Right forelimb (tissue), 1 donor: ENCODE measurements at places on chromosomes 5 and 9.

- no peak for DNase-seq
These were observed 880.9 kb upstream of the SEMA6A start for GRCh38 chr5:117455236-117456233.

- no peak for DNase-seq
These were observed 121.8 kb downstream of the CAAP1 start for GRCh38 chr9:26770821-26771220.

DNA sequence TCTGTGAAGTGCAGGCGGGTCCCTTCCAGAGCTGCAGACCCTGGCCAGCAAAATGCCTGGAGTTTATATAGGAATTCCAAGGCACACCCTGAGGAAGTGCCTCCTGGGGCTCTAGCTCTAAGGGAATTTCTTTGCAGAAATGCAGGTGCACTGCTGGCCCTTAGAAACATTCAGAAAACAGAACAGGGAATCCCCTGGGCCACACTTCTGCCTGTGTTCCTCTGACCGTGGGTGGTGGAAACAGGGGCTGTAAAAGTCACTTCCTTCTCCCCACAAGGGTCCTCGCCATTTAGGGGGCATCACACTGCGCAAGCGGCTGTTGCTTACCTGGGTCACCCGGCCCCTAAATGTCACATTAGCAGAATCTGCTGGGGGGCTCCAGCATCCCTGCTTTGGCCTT lies 140.8 kb upstream of the TBC1D2 start:
- no peak for DNase-seq

- DNase-seq = no peak
These were observed 70.4 kb upstream of the TLE1 start for GRCh38 chr9:81759680-81760215.

DNA sequence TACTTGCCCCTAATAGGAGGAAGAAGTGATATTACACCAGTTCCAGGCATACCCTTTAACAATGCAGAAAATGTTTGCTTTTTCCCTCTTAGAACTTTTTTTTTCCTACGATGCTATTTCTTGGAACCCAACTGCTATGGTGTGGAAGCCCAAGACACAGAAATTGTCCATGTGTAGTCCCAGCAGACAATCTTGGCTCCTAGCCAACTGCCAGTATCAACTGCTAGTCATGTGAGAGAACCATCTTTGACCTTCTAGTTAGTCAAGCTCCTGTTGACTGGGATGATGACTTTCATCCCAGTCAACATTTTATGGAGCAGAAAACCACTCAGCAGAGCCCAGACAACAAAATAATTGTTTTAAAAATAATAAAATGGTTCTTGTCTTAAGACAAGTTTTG lies 532.4 kb downstream of the TLR4 start:
- DNase-seq = no peak

GRCh38 chr5:107372723-107373450 lies 297.9 kb downstream of the EFNA5 start:
- no peak for DNase-seq

- DNase-seq = no peak
These were observed 126.4 kb downstream of the SLF1 start for GRCh38 chr5:94744906-94745305.

DNA sequence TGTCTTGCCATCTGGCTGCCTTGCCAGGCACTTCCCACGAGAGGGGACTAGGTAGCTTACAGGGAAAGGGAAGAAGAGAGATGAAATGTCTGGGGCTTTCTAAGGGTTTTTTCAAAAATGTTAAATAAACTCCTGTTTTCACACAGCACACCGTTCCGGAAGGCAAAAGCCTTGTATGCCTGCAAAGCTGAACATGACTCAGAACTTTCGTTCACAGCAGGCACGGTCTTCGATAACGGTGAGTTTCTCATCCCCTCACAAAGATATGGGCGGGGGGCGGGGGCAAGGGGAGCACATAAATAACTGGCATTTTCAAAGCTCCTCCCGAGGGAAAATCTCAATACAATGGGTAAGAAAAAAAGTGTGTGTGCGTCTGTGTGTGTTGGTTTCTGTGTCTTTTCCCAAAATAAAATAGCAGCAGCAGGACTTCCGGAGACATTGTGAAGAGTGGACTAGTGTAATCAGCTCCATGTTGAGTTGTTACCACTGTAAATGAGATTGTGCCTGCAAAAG lies 189.6 kb downstream of the NR3C1 start:
- no peak for DNase-seq

DNA sequence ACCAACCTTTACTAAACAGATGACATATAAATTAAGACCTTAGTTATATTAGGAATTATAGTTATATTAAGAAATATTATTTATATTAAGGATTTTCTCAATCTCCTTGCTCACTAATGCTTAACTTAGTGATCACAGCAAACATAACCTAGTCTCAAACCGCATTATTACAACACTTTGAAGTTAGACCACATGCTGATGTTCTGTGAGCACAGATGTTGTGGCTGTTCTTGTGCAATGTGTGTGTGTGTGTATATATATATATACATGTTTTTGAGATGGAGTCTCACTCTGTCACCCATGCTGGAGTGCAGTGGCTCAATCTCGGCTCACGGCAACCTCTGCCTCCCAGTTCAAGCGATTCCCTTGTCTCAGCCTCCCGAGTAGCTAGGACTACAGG lies 20.5 kb downstream of the ELP1 start:
- no peak for DNase-seq

- DNase-seq = no peak
These were observed 66.9 kb downstream of the DCP2 start for GRCh38 chr5:113043491-113043931.

DNA sequence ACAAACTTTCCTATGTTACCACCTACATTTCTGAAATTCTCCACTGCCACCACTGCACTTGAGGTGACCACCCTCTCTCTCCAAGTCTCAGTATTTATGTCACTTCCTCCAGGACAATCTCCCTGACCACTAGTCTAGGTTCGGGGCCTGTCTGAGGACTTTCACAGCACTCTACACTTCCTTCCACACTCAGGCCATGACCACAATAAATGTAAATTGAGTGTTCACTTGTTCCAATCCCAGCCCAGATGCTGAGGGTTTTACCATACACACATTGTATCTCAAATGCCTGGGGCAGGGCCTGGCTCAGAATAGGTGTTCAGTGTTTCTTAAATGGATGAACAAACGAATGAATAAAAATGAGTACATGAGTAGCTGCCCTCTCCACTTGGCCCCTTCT lies 26.9 kb upstream of the CCNG1 start:
- DNase-seq = no peak

DNA sequence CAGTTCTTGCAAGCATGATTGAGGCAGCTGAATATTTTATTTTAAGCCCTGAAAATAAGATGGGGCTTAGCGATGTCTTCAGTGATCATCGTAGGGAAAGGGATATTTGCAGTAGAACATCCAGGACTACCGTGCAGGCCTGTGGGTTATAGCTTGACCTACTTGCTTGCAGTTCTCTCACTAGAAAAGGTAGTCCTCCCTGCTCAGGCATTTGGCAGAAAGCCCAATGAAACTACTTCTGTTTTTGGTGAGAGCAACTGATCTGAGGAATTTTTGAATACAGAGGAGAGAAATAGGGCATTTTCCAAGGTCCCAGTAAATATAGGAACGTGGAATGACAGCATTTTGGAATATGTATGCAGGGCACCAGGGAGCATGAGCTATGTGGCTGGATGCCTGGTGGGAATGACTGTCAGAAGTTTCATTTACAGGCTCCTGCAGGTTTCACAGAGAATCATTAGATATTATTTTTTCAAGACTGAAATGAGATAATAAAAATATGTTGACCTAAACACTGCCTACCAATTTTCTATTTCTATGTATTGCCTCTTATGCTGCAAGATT lies 417.9 kb upstream of the ACTBL2 start:
- no peak for DNase-seq

GRCh38 chr9:69019808-69020207 lies 5.9 kb upstream of the PRKACG start:
- no peak for DNase-seq

DNA sequence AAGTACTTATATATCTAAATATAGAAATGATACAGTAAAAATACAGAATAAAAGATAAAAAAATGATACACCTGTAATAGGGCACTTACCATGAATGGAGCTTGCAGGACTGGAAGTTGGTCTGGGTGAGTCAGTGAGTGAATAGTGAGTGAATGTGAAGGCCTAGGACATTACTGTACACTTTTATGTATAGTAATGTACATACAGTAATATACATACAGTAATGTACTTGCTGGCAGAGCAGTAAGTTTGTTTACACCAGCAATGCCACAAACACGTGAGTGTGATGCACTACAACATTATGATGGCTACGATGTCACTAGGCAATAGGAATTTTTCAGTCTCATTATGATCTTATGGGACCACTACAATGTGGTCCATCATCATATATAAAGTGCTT lies 34.2 kb downstream of the SUSD1 start:
- no peak for DNase-seq

DNA sequence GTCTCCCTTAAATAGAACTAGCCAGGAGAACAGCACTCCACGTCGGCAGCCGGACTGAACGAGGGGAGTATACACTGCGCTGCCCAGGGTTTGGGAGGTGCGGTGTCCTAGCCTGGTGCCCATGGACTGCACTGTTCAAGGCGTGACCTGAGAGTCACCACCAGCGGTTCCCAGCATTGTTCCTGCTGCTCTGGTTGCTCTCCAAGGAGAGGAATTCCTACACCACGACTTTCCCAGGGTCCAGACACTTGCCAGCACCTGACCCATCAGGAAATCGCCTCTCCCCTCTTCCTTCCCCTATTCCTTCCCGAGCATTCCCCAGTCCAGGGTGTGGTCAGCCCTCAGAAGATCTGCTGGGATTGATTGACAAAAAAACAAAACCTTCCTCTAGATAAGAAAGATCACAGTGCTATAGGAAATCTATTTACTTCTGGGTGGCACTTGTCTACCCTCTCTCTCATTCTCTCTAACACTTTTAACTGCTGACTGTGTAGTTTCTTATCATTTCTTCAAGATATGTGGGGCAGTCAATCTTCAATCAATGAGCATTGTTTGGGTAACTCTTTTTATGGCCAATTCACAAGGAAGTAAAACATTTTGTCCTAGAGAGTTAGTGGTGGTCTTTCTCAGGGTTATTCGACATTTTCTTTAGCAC lies 297.8 kb upstream of the ACTBL2 start:
- no peak for DNase-seq

GRCh38 chr5:161850491-161850890 lies 2.6 kb downstream of the GABRA1 start:
- DNase-seq = no peak

- DNase-seq = no peak
These were observed 92.1 kb downstream of the NR3C1 start for GRCh38 chr5:143311428-143311827.
